ENCODE measurements at places on chromosomes 2 and 18.

DNA sequence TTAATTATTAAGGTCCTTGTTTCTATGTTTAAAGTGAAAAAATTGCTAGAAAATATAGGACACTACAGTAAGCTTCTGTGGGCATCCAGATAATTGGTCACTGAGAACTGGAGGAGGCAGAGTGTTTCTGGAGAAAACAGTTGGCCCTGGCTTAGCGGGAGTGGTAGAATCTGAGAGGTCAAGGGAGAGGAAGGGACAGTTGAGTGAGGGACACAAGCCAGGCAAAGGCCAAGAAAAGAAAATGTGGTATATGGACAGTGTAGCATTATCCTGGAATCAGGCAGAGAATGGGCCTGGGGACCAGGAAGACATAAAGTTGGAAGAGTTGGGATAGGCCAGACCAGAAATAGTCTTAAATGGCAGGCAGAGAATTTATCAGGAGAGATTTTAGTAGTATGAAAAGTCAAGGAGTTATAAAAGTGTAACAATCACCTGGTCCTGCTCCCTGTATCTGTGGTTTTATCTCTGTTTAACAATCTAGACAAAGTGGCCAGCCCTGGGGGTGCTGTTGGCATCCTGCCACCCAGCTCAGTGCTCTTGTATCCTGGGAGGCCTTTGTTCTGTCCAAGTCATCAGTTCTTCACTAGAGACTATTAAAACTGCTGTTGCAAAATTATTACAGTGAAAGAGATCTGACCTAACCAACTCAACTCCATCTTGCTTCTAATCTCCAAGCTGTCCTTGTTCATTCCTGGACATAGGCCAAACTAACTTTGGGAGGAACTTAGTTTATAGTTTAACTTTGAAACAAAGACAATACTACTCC is 15.4 kb upstream of the MSGN1 start:
- no peak for DNase-seq

DNA sequence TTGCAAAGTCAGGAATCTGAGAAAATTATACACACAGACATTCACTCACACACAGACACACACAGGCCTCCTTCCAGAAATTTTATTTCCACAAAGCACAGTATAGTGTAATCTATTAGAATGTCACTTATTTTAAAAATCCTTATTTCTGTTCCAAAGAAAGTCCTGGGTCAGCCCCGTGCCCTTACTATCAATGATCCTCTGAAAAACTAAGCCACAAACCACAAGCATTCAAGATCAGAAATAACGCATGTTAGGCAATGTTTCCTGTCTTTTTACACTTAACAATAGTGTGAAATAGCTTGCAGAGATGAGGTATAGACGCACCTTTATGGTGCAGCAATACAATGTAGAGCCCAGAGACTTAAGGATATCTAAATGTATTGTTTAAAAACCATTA is 25.8 kb downstream of the TBC1D8 start:
- no peak for DNase-seq

DNA sequence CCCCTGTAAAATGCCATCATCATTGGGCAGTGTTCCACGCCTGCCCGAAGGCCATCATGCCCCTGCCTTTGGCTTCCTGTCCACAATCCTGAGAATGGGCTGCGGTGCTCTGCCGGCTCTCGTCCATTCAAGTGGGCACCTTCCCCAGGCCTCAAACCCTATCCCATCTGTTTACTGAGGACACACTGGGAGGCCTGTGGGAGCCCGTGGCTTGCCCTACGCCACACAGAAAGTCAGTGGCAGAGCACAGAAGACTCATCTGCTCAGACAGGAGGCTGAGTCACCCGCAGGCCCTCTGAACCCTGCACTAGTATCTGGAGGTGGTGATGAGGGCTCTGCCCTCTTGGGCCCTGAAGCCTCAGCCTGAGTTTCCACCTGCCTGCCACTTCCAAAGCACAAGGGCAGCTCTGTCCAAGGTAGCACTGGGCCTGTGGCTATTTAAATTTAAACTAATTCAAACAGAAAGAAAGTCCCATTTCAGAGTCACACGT is 19.1 kb upstream of the ANKRD53 start:
- DNase-seq: no peak

DNA sequence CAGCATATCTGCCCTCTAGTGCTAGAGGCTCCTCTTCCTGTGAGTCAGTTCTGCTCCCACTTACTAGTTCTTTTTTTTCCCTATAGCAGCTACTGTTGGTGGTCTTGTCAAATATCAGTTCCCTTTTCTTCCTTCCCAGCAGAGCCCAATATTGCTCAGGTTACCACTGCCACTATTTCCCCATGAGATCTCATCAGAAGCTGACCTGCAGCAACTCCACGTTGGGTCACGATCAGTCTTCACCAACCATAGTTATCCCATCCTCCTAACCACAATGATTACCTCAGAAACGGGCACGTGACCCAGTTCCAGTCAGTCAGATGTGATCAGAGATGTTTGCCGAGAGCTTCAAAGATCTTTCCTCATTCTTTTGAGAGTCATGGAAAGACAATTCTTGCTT is 59.7 kb upstream of the CAPN13 start:
- DNase-seq: no peak

GRCh38 chr2:98515250-98515991 is 70.8 kb downstream of the INPP4A start:
- DNase-seq: no peak

DNA sequence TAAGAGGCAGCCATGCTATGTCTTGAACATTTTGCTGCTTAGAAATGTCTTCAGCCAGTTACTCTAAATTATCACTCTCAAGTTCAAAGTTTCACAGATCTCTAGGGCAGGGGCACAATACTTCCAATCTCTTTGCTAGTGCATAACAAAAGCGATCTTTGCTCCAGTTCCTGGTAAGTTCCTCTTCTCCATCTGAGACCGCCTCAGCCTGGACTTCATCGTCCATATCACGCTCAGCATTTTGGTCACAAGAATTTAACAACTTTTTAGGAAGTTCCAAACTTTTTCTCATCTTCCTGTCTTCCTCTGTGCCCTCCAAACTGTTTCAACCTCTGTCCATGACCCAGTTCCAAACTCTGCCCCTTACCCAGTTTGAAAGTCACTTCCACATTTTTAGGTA is 8.8 kb upstream of the SLC35F5 start:
- no peak for DNase-seq

DNA sequence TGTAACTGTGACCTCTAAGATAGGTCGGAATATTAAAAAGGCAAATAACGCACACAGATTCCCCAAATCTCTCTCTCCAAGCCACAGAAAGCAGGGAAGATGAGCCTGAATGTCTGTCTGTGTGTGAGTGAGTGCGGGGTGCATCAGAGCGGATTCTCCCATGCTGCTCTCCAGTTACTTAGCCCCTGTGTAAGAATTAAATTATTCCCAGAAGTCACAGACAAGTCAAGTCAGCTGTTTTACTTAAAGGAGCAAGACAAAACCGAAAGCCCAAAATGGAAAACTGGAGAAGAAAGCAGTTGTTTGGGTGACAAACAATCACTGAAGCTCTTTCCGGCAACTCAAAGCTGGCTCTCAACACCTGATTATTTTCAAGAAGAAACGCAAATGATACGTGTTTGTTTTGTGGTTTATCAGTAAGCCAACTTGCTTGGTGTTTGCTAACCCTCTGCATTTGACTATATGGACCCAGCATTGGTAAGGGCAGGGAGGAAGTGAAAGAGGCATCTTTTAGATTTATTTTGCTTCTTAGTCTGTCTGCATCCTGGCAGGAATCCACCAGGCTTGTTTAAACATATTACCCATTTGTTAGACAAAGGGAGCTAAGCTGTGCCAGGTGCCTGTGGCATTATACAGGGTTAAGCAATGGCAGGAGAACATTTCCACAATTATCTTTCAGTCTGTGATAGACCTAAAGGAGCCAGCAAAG is 121.5 kb upstream of the CREB1 start:
- DNase-seq: no peak

- no peak for DNase-seq
Observed at GRCh38 chr18:74534150-74534969, at the start of gene CNDP1. Gene CNDP1, plus strand, starts transcription at chr18:74534500. Its CDS starts 168 bp downstream, at chr18:74534668.

GRCh38 chr2:15058015-15058720 is 425.7 kb downstream of the LRATD1 start:
- no peak for DNase-seq

DNA sequence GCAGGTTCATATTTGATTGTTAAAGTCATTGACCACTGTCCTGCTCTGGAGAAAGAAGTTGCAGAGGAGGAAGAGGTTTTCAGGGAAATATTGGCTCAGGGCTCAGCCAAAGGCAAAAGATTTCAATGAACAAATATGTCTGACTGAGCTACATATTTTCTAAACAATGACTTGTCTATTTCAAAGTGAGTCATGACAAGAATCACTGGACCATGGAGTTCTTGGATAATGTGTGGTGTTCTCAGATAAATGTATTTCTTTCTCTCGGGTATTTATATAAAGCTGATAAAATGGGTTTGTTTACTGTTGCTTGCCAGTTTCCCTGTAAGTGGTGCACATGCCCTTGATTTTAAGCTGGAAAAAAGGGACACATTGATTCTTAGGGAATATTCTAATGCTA is 34.3 kb upstream of the RMP24 start:
- no peak for DNase-seq

GRCh38 chr2:20381457-20381856 is 30.8 kb upstream of the PUM2 start:
- no peak for DNase-seq

DNA sequence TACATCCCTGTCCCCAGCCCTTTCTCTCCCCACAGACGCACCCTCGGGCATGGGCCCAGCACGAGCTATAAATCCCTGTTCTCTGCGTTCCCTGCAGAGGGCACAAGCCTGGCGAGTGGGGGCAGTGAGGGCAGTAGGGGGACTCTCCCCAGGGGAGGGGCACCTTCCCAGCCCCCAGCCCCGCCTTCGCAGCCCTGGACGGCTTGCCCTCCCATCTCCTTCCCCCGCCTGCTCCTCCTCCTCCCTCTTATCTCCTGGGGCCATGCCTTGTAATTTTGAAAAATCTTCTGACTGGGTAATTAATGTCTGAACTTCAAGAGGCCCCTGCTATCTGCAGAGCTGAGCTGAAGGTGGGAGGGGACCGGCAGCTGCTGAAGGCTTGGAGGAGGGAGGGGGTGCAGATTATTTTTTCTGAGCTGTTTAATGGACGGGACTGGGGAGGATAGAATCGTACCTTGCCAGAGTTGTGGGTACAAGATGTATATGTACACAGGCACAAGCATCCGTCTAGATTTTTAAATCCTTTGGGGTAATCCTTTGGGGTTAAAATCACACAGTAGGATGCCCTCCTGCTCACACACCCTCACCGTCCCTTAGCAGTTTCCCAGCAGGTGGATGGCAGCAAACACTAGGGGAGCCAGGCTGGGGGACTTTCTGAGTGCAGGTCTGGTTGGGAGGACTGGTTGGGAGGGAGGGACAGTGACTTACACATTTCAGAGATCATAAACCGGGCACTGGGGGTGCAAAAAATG is 121.9 kb downstream of the SMAD7 start:
- DNase-seq: no peak

DNA sequence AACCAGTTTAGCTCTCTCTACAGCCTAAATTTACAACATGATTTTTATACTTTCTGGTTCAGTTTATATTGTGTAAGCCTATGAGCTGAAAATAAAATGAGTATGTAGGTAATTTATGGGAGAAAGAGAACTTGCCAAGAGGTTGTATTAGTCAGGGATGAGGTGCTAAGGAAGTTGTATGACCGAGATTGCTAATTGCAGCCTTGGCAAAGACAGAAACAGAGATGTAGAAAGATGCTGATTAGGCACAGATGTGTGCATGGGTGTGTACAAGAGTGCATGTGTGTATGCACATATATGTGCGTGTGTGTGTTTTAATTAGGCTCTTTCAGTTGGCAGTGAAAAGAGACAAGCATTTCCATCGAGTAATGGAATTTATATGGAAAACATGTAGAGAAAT is 213.9 kb downstream of the FBXO15 start:
- no peak for DNase-seq

GRCh38 chr2:3293221-3293620 is 84.4 kb downstream of the EIPR1 start:
- no peak for DNase-seq

DNA sequence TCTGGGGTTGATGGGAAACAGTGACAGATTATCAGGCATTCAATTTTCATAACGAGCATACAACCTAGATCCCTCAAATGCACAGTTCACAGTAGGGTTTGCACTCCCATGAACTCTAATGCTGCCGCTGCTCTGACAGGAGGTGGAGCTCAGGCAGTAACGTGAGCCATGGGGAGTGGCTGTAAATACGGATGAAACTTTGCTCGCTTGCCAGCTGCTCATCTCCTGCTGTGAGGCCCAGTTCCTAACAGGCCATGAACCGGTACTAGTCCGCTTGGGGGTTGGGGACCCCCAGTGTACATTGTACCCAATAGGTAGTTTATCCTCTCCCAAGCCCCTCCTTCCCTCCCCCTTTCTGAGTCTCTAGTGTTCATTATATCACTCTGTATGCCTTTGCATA is 94.6 kb downstream of the PTH2R start:
- no peak for DNase-seq

DNA sequence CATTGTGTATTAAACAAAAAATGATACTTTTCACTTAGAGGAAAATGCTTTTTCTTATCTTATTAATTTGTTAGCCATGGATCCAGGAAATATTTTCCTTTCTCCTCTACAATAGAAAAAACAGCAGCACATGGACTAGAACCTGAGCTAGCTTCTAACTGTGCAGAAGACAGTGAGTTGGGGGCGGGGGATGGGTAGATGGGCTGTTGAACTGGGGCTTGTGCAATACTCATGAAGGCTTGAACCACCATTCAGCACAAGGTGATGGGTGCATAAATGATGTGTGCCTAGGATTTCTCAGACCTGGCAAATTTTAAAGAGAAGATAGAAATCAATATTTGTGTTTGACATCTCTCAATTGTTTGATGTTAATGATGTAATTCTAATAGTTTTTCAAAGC is 42.0 kb downstream of the COL5A2 start:
- DNase-seq: no peak

GRCh38 chr18:23875966-23876895 is 138.3 kb upstream of the TTC39C start:
- DNase-seq: no peak
